Left forelimb (tissue), 1 donor: ENCODE measurements at places on chromosomes 11 and 22.

- no peak for DNase-seq
Observed at GRCh38 chr11:107707807-107708206, 4.0 kb downstream of the SLN start.

DNA sequence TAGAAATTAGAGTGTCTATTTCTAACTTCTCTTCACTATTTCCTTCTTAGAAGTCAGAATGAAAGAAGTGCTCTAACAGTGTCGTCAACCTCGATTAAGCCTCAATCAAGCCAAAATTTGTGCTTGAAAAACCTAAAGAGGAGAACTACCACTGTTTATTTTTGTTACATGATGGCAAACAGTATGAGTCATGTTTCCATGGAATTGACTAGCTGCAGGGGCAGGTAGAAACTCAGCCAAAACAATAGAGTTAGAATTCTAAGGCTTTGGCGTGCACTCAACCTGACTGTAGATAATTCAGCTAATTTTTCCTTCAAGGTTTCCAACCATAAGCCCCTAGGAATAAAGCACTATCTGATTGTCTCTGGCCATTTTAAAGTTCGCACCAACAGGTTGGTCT lies 415.9 kb downstream of the ETS1 start:
- DNase-seq = no peak

- DNase-seq = no peak
Observed at GRCh38 chr11:3855808-3856491, 486 bp downstream of the STIM1 start.

GRCh38 chr22:32684822-32685187 lies 116.7 kb upstream of the TIMP3 start:
- no peak for DNase-seq

GRCh38 chr11:45384711-45385241 lies 98.6 kb upstream of the SYT13 start:
- no peak for DNase-seq

GRCh38 chr11:69370984-69371709 lies 77.2 kb downstream of the MYEOV start:
- peak; percentile 41 for DNase-seq

DNA sequence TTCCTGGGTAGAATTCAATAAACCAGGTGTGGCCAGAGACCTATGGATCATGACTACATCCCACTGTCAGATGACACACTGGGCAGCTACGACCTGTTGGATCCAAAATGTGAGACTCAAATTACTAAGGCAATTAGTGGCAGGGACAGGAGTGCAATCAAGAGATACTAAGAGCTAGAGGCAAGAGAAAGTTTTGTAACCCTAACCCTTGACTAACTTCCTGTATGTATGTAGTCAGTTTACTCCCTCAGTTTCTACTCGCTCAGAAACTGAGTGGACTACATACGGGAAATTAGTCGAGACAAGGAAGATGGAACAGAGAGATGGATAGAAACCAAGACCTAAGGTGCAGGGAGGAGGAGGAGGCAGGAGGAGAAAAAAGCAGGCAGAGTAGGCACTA lies 2.7 kb downstream of the CYB5R2 start:
- no peak for DNase-seq

GRCh38 chr22:25970374-25970911 lies 198.8 kb upstream of the SEZ6L start:
- peak; percentile 67 for DNase-seq

GRCh38 chr11:96314326-96315020 lies 28.5 kb downstream of the MAML2 start:
- DNase-seq = no peak

DNA sequence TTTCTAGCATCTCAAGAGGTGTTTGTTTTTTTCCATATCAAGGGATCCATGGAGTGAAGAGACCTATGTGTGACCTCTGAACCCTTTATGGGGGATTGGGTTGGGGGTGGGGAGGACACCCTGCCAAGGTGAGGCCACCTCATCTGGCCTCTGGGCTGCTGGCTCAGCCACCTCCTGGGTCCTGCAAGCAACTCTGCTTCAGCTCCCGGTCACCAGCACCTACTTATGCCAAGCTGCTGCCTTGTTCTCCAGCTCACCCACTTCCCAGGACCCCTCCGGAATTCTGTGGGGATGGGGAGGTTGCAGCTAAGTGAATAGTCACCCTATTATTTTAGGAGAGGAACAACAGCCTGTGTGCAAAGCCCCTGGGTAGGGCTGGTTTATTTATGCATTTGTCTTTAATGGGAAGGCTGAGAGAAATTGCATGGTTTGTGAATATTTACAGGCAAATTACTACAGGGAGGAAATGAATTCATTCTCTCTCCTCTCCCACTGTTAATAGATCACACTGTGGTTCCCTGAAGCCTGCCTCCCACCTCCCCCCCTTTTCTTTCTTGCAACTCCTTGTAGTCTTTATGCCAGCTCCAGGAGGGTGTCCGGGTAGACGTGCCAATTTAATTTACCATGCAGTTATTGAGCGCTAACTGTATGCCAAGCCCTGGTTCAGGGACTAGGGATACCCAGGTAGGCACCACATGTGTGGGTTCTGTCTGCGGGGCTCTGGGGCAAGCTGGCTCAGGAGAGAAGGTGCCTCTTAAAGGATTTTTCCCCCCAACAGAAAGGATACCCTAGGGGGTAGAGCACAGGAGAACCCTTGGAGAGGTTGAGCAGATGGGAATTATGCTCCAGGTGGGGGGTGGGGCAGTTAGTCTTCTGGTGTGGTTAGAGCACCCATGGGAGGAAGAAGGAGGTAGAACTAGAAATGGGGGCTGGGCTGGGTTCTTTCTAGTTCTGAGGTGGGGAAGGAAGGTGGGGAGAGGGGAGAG lies 50.7 kb downstream of the TSPAN18 start:
- DNase-seq = peak; percentile 48

DNA sequence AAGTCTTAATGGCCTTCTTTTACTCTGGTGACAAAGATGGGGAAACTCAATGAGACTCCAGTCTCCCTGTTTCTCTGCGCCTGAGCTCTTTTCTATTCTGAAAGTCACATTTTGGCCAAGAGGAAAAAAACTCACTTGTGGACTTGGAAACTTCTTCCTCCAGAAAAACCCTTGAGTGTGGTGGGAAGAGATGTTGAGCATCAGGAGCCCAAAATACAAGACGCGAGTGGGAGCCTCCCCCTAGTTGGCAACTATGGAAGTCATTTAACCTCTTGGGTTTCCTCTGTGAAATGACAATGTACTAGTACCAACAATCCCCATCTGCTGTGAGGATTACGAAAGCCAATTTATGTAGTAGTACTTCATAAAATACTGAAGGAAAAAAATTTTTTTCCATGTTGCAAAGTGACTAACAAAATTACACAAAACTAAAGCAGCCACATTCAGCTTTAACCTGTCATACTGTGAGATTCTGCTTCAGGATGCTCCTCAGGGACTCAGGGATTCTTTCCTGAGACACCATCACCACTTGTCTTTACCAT lies 524 bp upstream of the SLC25A17 start:
- DNase-seq = no peak

- peak; percentile 78 for DNase-seq
Observed at GRCh38 chr11:67303132-67303834, at the start of gene SSH3. Gene SSH3, plus strand, starts transcription at chr11:67303530. Its CDS starts 96 bp downstream, at chr11:67303626.

DNA sequence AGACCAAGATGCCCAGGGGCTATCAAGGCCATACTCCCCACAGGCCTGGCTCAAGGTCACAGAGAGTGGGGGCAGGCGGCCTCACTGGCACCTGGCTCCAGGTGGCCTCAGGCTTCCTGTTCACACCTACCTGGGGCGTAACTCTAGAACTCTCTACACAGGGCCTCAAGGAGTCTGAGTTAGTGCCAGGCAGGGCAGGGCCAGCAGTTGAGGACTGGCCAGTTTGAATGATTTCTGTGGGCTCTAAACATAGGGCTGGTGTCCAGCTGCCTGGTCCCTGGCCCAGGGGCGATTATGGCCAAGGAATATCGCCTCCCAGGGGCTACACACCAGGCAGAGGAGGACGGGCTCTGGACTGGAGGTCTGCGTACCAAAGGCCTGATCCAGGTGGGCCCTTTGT lies 79.2 kb downstream of the WNT7B start:
- no peak for DNase-seq

GRCh38 chr11:130580372-130580771 lies 131.9 kb downstream of the ADAMTS15 start:
- no peak for DNase-seq
